Activated CD4-positive, alpha-beta memory T cell treated with anti-CD3 and anti-CD28 coated beads, Interleukin-2, amount 10 ng/mL, durations not matched to agents 7 days and 5 days (primary cell): ENCODE measurements at places on chromosomes 7 and 10.

- H3K27me3 ChIP-seq, result no peaks in the 10 kb centered on the region
- no peak overlapping the region for H3K4me3 ChIP-seq
- no peak overlapping the region for H3K27ac ChIP-seq
- DNase-seq, result no peak
Measured at GRCh38 chr7:7795203-7795602, 76.8 kb upstream of the RPA3 start.

- no peak overlapping the region for H3K27ac ChIP-seq
- H3K4me1 ChIP-seq, result no peaks in the 10 kb centered on the region
- H3K27me3 ChIP-seq, result peaks cover 2% of the 10 kb centered on the region
- H3K4me3 ChIP-seq, result no peak overlapping the region
Measured at GRCh38 chr7:73905360-73905759, 44.4 kb downstream of the TMEM270 start.

- H3K27ac ChIP-seq, result no peak overlapping the region
- H3K36me3 ChIP-seq, result peaks cover 16% of the 10 kb centered on the region
- peaks cover 35% of the 10 kb centered on the region for H3K4me1 ChIP-seq
Measured at GRCh38 chr7:36668750-36669149, 55.5 kb downstream of the AOAH start.

GRCh38 chr7:121383235-121383910 lies 12.7 kb downstream of the FAM3C start:
- peaks cover 37% of the 10 kb centered on the region for H3K36me3 ChIP-seq
- no peak for DNase-seq
- no peak overlapping the region for H3K27ac ChIP-seq

- H3K27ac ChIP-seq, result no peak overlapping the region
- H3K4me3 ChIP-seq, result no peak overlapping the region
Measured at GRCh38 chr10:74047871-74048270, 50.0 kb downstream of the VCL start.

DNA sequence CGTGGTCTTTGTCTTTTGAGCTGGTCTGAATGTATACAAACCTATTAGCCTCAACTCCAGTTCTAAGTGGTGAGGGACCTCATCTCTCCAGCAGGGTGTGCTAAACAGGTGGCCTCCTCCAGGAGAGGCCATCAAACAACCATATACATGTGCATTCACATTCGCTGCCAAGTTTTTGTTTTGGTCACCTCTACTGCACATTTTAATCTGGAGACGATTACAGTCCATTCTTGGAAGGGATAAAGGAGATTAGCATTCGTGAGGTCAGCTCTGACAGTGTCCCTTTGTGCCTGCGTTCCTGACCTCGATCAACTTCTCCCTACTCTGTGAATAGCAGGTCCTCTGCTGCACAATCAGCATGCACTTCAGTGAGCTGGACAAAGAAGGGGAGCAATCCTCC lies 60.8 kb downstream of the RHOBTB1 start:
- no peaks in the 10 kb centered on the region for H3K4me1 ChIP-seq
- DNase-seq, result no peak
- no peaks in the 10 kb centered on the region for H3K36me3 ChIP-seq
- H3K4me3 ChIP-seq, result no peak overlapping the region

- H3K36me3 ChIP-seq, result no peaks in the 10 kb centered on the region
- H3K4me1 ChIP-seq, result peaks cover 12% of the 10 kb centered on the region
- H3K27ac ChIP-seq, result no peak overlapping the region
- H3K27me3 ChIP-seq, result no peaks in the 10 kb centered on the region
Measured at GRCh38 chr10:75776738-75777504, 345.5 kb downstream of the LRMDA start.

DNA sequence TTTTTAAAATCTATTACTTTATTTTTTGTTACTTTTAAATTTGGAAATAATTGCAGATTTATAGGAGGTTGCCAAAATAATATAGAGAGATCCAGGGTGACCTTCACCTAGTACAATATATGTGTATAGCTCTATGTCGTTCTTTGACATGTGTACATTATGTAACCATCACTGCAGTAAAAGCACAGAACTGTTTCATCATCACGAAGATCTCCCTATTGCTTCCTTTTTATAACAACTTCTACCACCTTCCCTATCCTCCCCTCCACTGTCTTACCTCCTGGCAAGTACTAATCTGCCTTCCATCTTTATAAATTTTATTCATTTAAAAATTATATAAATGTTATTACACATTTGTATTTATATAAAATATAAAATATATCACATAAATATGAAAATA lies 251.0 kb downstream of the AUTS2 start:
- no peaks in the 10 kb centered on the region for H3K4me1 ChIP-seq
- no peak for DNase-seq
- H3K4me3 ChIP-seq, result no peak overlapping the region
- H3K36me3 ChIP-seq, result no peaks in the 10 kb centered on the region
- H3K27me3 ChIP-seq, result no peaks in the 10 kb centered on the region

DNA sequence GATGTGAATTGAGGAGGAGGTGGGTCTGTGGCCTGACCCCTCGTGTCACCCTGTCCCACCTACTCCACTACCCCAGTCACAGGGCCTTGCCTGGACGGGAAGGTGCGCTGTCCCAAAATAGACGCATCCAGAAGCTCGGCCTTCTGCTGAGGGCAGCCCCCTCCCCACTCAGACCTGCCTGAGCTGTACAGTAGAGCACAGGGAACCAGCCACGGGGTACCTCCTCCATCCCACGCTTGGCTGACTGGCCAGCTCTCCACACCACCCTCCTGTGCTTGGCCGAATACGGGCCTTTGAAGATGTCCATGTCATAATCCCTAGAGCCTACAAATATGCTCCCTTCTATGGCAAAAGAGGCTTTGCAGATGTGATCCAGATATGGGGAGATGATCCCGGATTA lies 88.3 kb downstream of the CHST15 start:
- no peaks in the 10 kb centered on the region for H3K36me3 ChIP-seq
- H3K4me1 ChIP-seq, result no peaks in the 10 kb centered on the region
- no peaks in the 10 kb centered on the region for H3K27me3 ChIP-seq
- H3K27ac ChIP-seq, result no peak overlapping the region
- DNase-seq, result no peak
- H3K4me3 ChIP-seq, result no peak overlapping the region

DNA sequence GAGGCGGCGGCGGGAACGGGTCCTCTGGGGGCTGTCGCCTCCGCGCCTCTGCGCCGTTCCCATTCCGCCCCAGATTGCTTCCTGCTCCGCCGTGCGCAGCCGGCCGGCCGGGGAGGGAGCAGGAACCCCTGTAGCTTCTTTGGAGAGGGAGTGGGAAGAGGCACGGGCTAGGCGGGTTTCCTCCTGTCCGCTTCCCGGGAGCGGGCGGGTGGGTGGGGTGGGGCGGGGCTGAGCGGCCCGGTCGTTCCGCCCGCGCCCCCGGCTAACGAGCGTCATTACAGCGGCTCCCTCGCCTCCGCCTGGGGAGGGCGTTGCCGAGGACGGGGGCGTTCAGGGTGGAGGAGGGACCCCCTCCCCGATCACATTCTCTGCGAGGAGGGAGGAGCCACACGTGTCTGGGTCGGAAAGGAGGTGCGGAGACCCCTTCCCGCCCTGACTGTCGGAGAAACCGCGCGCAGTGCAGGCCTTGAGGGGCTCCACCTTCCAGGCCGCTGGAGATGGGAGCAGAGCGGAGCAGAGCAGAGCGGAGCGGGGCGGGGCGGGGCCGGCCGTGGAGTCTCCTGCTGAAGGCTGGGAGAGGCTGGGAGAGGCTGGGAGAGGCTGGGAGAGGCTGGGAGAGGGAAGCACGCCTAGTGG lies 39.7 kb downstream of the AGAP3 start:
- H3K27me3 ChIP-seq, result no peaks in the 10 kb centered on the region
- no peak overlapping the region for H3K4me3 ChIP-seq
- H3K27ac ChIP-seq, result no peak overlapping the region
- H3K4me1 ChIP-seq, result peaks cover 2% of the 10 kb centered on the region
- H3K36me3 ChIP-seq, result peaks cover 2% of the 10 kb centered on the region

- peak overlapping the region; percentile 80 for H3K27ac ChIP-seq
- H3K36me3 ChIP-seq, result peaks cover 39% of the 10 kb centered on the region
- peaks cover 49% of the 10 kb centered on the region for H3K4me1 ChIP-seq
Measured at GRCh38 chr10:80203835-80204676, 1.3 kb downstream of the ANXA11 start.

DNA sequence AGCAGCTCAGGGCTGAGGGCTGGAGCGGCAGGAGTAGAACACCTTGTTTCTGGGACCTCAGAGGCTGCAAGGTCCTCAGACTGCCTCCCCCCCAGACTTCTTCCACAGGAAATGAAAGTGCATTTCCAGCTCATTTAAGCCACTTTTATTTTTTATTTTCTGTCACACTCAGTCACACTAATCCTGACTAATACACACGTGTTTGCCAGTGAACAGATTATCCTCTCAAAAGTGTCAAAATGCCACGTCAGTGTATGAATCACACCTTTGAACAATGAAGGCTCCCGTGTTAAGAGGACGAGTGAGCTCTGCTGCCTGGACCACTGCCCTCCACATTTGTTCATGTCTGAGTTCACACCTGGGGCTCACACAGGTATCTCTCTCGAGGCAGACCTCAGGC lies 488.5 kb downstream of the DNAJB6 start:
- H3K4me1 ChIP-seq, result peaks cover 5% of the 10 kb centered on the region
- no peak overlapping the region for H3K4me3 ChIP-seq
- no peaks in the 10 kb centered on the region for H3K27me3 ChIP-seq
- H3K36me3 ChIP-seq, result no peaks in the 10 kb centered on the region
- no peak overlapping the region for H3K27ac ChIP-seq

GRCh38 chr7:127807829-127808228 lies 155.8 kb downstream of the SND1 start:
- H3K36me3 ChIP-seq, result peaks cover 23% of the 10 kb centered on the region
- H3K4me1 ChIP-seq, result peaks cover 7% of the 10 kb centered on the region
- H3K27ac ChIP-seq, result no peak overlapping the region
- H3K27me3 ChIP-seq, result no peaks in the 10 kb centered on the region
- no peak for DNase-seq

DNA sequence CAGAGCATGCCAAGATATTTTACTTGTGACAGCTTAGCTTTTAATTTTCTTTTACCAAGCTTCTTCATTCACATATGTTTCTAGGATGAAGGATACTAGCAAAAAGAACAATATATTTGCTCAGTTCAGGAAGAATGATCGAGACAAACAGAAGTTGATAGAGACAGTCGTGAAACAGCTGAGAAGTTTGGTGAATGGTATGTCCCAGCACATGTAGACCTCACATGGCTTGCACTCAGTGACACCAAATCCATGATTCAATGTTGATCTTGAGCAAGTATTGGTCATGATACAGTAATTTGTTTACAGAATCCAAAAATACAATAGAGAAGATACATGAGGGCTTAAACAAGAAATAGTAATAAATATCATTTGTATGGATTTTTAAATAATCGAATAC lies 2.5 kb upstream of the CYP26C1 start:
- peaks cover 8% of the 10 kb centered on the region for H3K4me1 ChIP-seq
- peaks cover 3% of the 10 kb centered on the region for H3K36me3 ChIP-seq
- DNase-seq, result no peak
- H3K27ac ChIP-seq, result no peak overlapping the region
- H3K4me3 ChIP-seq, result no peak overlapping the region

GRCh38 chr10:63718006-63718405 lies 196.8 kb downstream of the REEP3 start:
- no peak overlapping the region for H3K27ac ChIP-seq
- H3K4me3 ChIP-seq, result no peak overlapping the region
- DNase-seq, result no peak
- no peaks in the 10 kb centered on the region for H3K36me3 ChIP-seq
- peaks cover 28% of the 10 kb centered on the region for H3K4me1 ChIP-seq

GRCh38 chr7:137269240-137269639 lies 74.3 kb downstream of the PTN start:
- no peak overlapping the region for H3K4me3 ChIP-seq
- H3K36me3 ChIP-seq, result no peaks in the 10 kb centered on the region
- H3K27me3 ChIP-seq, result no peaks in the 10 kb centered on the region
- H3K4me1 ChIP-seq, result no peaks in the 10 kb centered on the region
- H3K27ac ChIP-seq, result no peak overlapping the region

DNA sequence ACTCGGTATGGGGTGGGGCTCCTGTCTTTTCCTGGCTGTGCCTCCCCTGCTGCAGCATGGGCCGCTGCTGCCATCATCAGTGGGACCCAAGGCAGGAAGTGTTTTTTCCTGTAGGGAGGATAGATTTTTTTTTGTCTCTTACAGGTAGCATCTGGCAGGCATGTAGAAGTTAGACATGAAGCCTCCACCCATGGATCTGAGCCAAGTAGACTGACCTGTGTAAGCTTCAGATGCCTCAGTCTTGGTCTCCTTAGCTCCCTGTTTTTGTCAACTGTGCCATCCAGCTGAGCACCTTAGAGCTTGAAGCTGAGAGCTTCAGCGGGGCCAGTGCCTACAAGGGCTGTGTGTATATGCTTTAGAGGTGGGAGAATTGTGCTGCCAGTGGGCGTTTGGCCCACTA lies 93.5 kb downstream of the AUTS2 start:
- no peak for DNase-seq
- H3K4me3 ChIP-seq, result no peak overlapping the region
- H3K4me1 ChIP-seq, result peaks cover 7% of the 10 kb centered on the region
- H3K36me3 ChIP-seq, result no peaks in the 10 kb centered on the region
- no peaks in the 10 kb centered on the region for H3K27me3 ChIP-seq
- H3K27ac ChIP-seq, result no peak overlapping the region

DNA sequence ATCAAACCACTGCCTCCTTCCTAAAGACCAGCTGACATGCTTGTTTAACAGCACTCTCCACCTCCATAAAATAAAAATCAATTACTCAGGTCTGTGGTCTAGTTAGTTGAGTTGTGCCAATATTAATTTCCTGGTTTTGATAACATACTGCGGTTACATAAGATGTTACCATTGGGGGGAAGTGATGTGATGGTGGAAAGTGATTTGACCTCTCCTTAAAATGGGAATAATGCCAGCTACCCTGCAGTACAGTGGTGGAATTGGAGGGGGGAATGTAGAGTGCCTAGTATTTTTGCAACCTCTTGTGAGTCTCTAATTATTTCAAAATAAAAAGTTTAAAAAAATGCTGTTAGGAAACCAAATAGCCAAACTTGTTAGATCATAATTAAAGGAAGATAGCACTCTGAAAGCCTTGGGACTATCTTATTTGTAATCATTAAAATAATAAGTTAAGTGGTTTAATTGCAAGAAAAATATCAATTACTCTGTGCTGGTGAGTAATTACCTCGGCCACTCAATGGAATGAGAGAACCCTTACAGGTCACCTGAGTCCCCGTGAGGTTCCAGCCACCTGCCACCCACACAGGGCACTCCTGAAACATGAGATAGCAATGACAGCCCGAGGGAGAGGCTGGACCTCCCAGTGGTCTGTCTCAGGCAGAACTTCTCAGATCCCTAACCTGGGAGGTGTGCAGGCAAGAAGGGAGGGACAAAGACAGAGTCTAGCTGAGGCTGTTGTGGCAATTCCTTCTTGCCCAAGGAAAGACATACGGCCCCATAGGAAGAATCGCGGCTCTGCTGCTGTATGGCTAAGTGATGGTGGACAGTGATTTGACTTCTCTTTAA lies 94.1 kb downstream of the SH3PXD2A start:
- peaks cover 4% of the 10 kb centered on the region for H3K36me3 ChIP-seq
- no peaks in the 10 kb centered on the region for H3K27me3 ChIP-seq
- no peak overlapping the region for H3K27ac ChIP-seq
- H3K4me3 ChIP-seq, result no peak overlapping the region
- H3K4me1 ChIP-seq, result peaks cover 79% of the 10 kb centered on the region

GRCh38 chr7:102918845-102919244 lies 6.0 kb downstream of the LRRC17 start:
- H3K4me3 ChIP-seq, result no peak overlapping the region
- no peaks in the 10 kb centered on the region for H3K36me3 ChIP-seq
- DNase-seq, result no peak
- no peaks in the 10 kb centered on the region for H3K4me1 ChIP-seq
